Epithelial cell of alveolus of lung (primary cell): ENCODE measurements at places on chromosomes 2 and 18. TPM values are rescaled to one million over a fixed set of nuclear protein-coding genes. Genes with fewer than 3 reads are reported as not detected.

Gene CPO
- total RNA-seq = not detected in 2 replicates

Gene THSD7B
- total RNA-seq = 0.13 TPM in 1 of 2 replicates, not detected in the other

Gene RTP5
- not detected in 2 replicates for total RNA-seq

Gene SNED1
- 9.7 and 151 TPM in 2 replicates for total RNA-seq

Gene LBH
- 31.1 and 39.8 TPM in 2 replicates for total RNA-seq

Gene PLEKHH2
- total RNA-seq = 5.2 and 32.3 TPM in 2 replicates

Gene WNT6
- total RNA-seq = not detected in 2 replicates
